ENCODE measurements at places on chromosomes 5 and 9. TPM values are rescaled to one million over a fixed set of nuclear protein-coding genes. Genes with fewer than 3 reads are reported as not detected.

DNA sequence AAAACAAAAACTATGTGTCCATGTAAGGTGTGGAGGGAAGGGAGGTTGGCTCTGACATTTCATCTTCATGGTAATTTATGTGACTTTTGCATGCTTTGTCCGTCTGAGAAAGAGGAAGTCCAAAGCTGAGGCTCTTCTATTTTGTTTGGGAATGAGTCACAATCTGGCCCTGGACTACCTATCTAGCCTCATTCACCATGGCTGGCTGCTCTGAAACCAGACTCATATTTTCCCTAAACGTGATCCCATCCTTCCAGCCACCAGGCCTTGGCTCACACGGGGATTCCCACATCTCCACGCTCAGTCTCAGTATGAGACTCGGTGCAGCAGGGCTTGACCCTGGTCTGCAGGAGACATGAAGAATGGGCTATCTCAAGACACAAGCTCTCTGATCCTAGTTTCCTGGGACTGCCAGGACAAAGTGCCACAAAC, 672.8 kb downstream of the ACTL7B start:
- DNase-seq, result peak; percentile 69
- no peak overlapping the region for H3K4me3 ChIP-seq
- H3K36me3 ChIP-seq, result no peaks in the 10 kb centered on the region
- no peak overlapping the region for H3K27ac ChIP-seq

GRCh38 chr9:137531099-137531765, 19.0 kb downstream of the PNPLA7 start:
- H3K36me3 ChIP-seq, result no peaks in the 10 kb centered on the region
- peaks cover 9% of the 10 kb centered on the region for H3K4me1 ChIP-seq
- DNase-seq, result peak; percentile 58
- peaks cover 5% of the 10 kb centered on the region for H3K27me3 ChIP-seq

DNA sequence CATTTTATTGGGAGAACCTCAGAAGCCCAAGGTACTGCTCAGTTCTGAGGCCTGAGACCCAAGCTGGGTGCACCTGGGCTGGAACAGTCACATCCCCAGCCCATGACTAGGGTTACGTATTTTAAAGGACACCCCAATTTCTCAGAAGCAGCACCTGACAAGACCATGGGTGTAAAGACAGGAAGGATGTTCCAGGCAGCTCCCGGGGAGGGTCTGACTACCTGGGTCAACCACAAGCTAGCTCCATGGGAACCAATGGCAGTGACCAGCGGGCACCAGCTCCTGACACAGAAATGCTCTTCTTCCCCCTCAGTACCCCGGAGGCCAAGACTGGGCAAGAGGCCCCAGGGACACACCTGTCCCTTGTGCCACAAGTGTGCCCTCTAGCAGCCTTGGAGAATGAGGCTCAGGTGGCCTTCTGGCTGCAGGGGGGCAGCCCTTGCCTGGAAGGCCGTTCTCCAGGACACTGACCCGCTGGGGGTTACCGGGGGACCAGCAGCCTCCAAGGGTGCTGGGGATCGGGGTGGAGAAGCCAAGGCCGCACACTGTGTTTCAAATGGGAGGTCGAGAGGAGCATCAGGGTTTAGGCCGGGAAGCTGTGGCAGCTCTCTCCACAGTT, 52.6 kb downstream of the IPPK start:
- H3K4me3 ChIP-seq, result no peak overlapping the region
- H3K36me3 ChIP-seq, result peaks cover 67% of the 10 kb centered on the region
- DNase-seq, result no peak
- H3K27me3 ChIP-seq, result no peaks in the 10 kb centered on the region
- peaks cover 3% of the 10 kb centered on the region for H3K4me1 ChIP-seq
- no peak overlapping the region for H3K27ac ChIP-seq

GRCh38 chr5:56565644-56566043, 249.7 kb upstream of the MAP3K1 start:
- DNase-seq, result no peak
- H3K4me1 ChIP-seq, result peaks cover 2% of the 10 kb centered on the region
- H3K27ac ChIP-seq, result no peak overlapping the region
- H3K27me3 ChIP-seq, result peaks cover 5% of the 10 kb centered on the region
- no peak overlapping the region for H3K4me3 ChIP-seq

DNA sequence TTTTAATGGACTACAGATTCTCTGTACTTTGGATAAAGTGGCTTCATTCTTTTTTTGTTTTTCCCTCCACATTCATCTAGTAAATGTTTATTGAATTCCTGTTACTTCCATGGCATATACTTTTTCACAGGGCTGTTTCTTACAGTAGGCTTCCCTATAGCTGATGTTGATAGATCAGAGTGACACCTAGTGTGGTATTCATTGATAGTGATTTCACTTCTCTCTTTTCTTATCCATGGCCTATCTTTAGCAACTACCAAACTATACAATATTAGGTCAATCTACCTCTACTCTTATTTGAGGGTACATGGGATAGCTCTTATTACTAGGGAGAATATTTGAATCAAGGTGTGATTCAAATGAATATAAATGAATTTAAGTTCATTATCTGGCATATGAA, 35.8 kb downstream of the FSD1L start:
- H3K36me3 ChIP-seq, result no peaks in the 10 kb centered on the region
- no peak overlapping the region for H3K4me3 ChIP-seq
- DNase-seq, result no peak
- H3K27me3 ChIP-seq, result no peaks in the 10 kb centered on the region

SPATA31A6 gene
- not detected for total RNA-seq

PDZD2 gene
- total RNA-seq, result 0.29 TPM

LCN2 gene
- total RNA-seq, result not detected

Data from osteoblast (primary cell).